ENCODE measurements at places on chromosomes 11 and 22. TPM values are rescaled to one million over a fixed set of nuclear protein-coding genes. Genes with fewer than 3 reads are reported as not detected.

SNX15 gene
- total RNA-seq = 21.8 TPM

SCUBE1 gene
- 0.16 TPM for total RNA-seq

ANGPTL5 gene
- 1.4 TPM for total RNA-seq

LARGE1 gene
- total RNA-seq = 101 TPM

OR52N4 gene
- not detected for total RNA-seq

CSF2RB gene
- 4.2 TPM for total RNA-seq

GPR83 gene
- 0.12 TPM for total RNA-seq

CTSW gene
- 0.39 TPM for total RNA-seq
